Fibroblast of pulmonary artery (primary cell): ENCODE measurements at places on chromosomes 7 and 10.
A peak's percentile ranks its signal among the peaks of the same experiment; 100 is the strongest.

GRCh38 chr10:110802551-110803238 is 69.0 kb upstream of the PDCD4 start:
- DNase-seq: peak; percentile 70

- no peak for DNase-seq
Observed at GRCh38 chr10:92886334-92886961, 38.1 kb downstream of the EXOC6 start.

GRCh38 chr10:24869354-24870015 is 82.9 kb downstream of the PRTFDC1 start:
- peak; percentile 86 for DNase-seq

GRCh38 chr10:97714401-97715258 is 1.1 kb downstream of the MARVELD1 start:
- peak; percentile 82 for DNase-seq

DNA sequence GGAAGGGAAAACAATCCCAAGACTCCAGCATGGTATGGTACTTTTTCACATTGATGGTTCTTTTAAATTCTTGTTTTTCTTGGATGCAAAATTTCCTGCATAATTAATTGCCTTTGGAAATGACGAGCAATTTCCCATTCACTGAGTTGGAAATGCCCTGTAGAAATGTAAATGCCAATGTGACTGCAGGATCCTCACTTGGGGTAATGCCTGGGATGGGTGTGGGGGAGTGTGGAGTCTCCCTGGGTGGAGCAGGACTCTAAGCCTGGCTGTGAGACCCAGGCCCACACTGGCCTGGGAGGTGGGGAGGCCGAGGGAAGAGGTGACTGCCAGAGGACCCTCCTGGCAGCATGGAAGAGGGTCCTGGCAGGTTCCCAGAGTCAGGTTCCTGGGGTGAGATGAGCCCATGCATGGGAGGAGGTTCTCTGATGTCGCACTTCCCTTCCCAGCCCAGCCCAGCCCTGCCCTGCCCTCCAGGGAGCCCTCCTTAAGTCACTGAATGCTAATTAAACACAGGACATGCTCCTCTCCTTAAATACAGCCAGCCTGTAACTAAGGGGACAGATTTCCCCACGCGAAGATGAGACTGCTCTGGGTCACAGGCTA is 157.9 kb downstream of the GFRA1 start:
- DNase-seq: no peak

DNA sequence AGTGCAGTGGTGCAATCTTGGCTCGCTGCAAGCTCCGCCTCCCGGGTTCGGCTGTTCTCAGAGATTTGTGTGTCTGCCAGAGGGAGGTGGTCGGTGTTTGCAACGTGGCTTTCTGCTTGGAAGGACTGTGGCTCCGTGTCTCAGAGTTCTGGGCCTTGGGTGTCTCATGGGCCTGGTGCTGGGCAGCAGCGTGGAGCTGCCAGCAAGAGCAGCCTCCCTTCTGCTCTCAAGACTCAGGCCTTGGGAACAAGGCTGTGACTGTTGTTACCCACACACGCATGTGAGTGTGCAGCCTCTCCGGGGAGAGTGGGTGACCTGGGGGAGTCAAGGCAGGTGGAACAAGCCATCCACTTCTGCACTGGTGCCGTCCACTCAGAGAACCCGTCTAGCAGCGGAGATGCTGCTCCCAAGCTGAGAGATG is 52.0 kb downstream of the VIPR2 start:
- DNase-seq: no peak

DNA sequence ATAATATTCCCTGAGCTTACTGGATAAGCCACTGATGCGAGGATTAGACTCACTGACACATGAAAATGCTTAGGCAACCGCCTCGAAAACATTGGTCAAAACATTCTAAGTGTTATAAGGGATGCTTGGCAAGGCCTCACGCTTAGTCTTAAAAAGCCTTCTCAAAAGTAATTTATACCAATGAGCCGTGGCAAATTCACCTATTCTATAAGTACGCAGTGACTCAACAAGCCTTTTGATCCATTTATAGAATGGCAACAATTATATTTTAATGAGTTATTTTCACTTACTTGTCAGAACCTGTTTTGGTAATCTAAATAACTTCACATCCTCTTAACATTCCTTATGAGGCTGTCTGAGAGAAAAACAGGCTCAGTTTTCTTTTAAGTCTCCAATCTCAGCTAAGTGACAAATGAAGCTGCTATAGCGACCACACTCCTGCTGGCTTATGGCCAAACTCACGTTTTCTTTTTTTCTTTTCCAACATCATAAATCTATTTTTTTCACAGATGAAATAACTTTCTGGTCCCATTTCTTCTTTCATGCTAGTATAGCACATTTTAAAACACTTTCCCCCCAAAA is 121.2 kb upstream of the AFAP1L2 start:
- peak; percentile 43 for DNase-seq

DNA sequence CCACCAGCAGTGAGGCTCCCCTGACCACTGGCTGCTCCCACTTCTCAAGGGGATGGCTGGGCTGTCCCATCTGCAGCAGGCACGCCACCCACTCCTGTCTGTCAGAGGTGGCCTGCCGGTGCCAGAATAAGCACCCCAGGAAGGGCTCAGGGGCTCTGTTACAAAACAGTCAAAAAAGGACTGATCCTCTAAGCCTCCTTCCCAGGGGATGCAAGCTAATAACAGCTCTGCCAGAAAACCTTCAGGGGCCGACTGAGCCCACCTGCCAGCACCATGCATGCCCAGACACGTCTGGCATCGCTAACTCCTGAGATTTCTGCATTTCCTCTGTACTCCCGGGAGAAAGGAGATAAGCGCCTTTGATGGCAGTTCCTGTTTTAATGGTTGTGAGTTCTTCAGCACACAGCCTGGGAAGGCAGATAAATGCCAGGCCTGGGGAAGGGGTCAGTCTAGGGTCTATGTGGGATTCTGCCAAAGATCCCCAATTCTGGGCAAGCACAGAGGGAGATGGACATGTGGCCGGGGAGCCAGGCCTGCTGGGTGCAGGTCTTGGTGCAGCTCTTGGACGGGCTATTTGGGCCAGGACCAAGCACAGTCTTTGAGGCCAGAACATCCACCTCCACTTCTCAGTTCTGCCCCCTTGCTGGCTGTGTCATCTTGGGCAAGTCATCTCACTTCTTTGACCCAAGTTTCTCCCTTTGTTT is 128.4 kb downstream of the ARHGAP22 start:
- peak; percentile 42 for DNase-seq

- DNase-seq: no peak
Observed at GRCh38 chr10:5467207-5467535, 32.2 kb downstream of the CALML5 start.

GRCh38 chr7:55438757-55439525 is 73.8 kb downstream of the LANCL2 start:
- DNase-seq: no peak

GRCh38 chr10:1627945-1628344 is 109.4 kb downstream of the ADARB2 start:
- DNase-seq: no peak

- DNase-seq: no peak
Observed at GRCh38 chr10:51875610-51876009, 176.2 kb upstream of the CSTF2T start.

- no peak for DNase-seq
Observed at GRCh38 chr7:37209195-37209594, 239.5 kb downstream of the ELMO1 start.
